ENCODE measurements at places on chromosomes 5 and 9. TPM values are rescaled to one million over a fixed set of nuclear protein-coding genes. Genes with fewer than 3 reads are reported as not detected.

CDH6 gene
- polyA plus RNA-seq, result 60.2 TPM

STK32A gene
- polyA plus RNA-seq, result 11.3 TPM

ZNF883 gene
- polyA plus RNA-seq, result 9.9 TPM

LRRC70 gene
- polyA plus RNA-seq, result 7.0 TPM

PPP3R2 gene
- polyA plus RNA-seq, result not detected

NMUR2 gene
- 0.16 TPM for polyA plus RNA-seq

PGM5 gene
- polyA plus RNA-seq, result 41.9 TPM

LHX2 gene
- 0.28 TPM for polyA plus RNA-seq

SOX30 gene
- 0.48 TPM for polyA plus RNA-seq

SIT1 gene
- polyA plus RNA-seq, result 0.43 TPM

ANKH gene
- polyA plus RNA-seq, result 13.7 TPM

FGF10 gene
- 9.1 TPM for polyA plus RNA-seq

PCDHGA6 gene
- polyA plus RNA-seq, result 9.1 TPM

SMIM33 gene
- polyA plus RNA-seq, result not detected

HAVCR2 gene
- polyA plus RNA-seq, result 10.9 TPM

FBP2 gene
- 0.08 TPM for polyA plus RNA-seq

SLCO6A1 gene
- polyA plus RNA-seq, result not detected

SOHLH1 gene
- polyA plus RNA-seq, result not detected

ANXA2R gene
- polyA plus RNA-seq, result 1.3 TPM

WDR41 gene
- 60.2 TPM for polyA plus RNA-seq

AGXT2 gene
- polyA plus RNA-seq, result 79.6 TPM
